ENCODE measurements at places on chromosomes 5 and 9. TPM values are rescaled to one million over a fixed set of nuclear protein-coding genes. Genes with fewer than 3 reads are reported as not detected.
A peak's percentile ranks its signal among the peaks of the same experiment; 100 is the strongest.

DNA sequence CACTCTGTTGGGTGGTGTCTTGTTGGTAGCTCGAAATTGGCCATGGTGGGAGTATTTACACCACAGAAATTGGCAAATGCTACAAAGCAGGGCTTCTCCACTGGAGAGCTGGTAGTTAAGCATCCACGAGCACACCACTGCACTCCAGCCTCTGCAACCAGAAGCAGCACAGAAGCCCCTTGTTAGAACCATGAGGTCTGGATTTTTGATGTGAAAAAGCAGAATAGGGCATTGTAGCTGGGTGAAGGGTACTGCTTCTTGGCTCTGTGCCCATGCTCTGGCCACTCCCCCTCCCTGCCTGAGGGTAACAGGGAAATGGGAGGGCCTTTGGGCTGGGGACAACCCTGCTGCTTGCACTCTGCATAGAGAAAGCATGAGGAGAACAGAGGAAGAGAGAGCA, 81.2 kb upstream of the UBTD2 start:
- H3K4me3 ChIP-seq: no peak overlapping the region
- peaks cover 16% of the 10 kb centered on the region for H3K4me1 ChIP-seq
- H3K36me3 ChIP-seq: no peaks in the 10 kb centered on the region
- no peaks in the 10 kb centered on the region for H3K27me3 ChIP-seq

DNA sequence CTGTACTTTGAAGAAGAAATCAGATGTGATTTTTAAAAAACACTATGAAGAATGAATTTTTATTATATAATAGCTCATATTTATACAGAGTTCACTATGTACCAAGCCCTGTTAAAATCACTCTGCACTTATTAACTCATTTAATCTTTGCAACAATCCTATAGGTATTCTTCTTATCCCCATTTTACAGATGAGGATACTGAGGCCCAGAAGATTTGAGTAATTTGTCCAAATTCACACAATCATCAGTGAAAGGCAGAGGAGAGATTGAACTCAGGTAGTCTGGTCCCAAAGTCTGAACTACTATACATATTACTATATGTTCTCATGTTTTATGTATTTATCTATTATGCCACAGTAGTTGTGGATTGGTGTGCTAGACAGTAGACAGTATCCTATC, 16.1 kb downstream of the PLAC8L1 start:
- H3K27me3 ChIP-seq: no peaks in the 10 kb centered on the region
- no peaks in the 10 kb centered on the region for H3K36me3 ChIP-seq
- H3K4me3 ChIP-seq: no peak overlapping the region
- DNase-seq: no peak
- H3K27ac ChIP-seq: no peak overlapping the region

PCDHGB4 gene
- not detected for total RNA-seq

DNA sequence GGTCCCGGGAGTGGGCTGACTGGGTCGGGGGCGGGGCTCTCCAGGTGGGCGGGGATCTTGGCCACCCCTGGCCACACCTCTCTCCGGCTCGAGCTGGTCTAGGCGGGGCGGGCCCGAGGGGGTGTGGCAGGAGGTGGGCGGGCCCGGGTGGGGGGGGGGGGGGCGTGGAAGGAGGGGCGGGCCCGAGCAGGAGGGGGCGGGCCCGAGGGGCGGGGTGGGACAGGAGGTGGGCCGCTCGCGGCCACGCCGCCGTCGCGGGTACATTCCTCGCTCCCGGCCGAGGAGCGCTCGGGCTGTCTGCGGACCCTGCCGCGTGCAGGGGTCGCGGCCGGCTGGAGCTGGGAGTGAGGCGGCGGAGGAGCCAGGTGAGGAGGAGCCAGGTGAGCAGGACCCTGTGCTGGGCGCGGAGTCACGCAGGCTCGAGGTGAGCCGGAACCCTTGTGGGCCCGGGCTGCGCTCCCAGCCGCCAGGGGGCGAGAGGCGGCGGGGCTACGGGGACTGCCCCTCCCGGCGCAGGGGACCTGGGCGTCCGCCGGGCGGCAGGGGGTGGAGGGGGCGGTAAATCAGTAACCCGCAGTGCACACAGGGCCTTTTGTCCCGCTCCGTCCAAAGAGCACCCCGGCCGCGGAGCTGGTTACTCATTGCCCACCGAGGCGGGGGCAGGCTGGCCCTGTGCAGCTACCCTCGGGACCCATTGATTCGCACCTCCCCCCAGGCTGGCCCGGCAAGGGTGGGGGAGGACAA, at the start of gene FGFR4:
FGFR4 (plus strand) TSS at position 262 of the 744 bp plus-strand sequence. CDS start 2,688 bp downstream, outside the sequence.
- H3K27ac ChIP-seq: peak within 1 kb of the TSS; percentile 11
- H3K27me3 ChIP-seq: peaks cover 36% of the 10 kb centered on the region
- peaks cover 10% of the 10 kb centered on the region for H3K4me1 ChIP-seq
- peak; percentile 59 for DNase-seq
- peaks cover 1% of the 10 kb centered on the region for H3K36me3 ChIP-seq

PCDHB12 gene
- total RNA-seq: not detected

SLC25A2 gene
- total RNA-seq: 0.42 TPM
